ENCODE measurements at places on chromosomes 12 and 14. TPM values are rescaled to one million over a fixed set of nuclear protein-coding genes. Genes with fewer than 3 reads are reported as not detected.

The IL31 gene
- not detected for total RNA-seq

The KLRB1 gene
- not detected for total RNA-seq

The LRFN5 gene
- under 0.01 TPM for total RNA-seq

The CABP1 gene
- total RNA-seq, result 0.09 TPM

The RD3L gene
- total RNA-seq, result not detected

The P2RX2 gene
- not detected for total RNA-seq

The SYNE3 gene
- 4.5 TPM for total RNA-seq

The INF2 gene
- 65.7 TPM for total RNA-seq

The AMDHD1 gene
- not detected for total RNA-seq

The NFATC4 gene
- 25.8 TPM for total RNA-seq

The AHSA1 gene
- total RNA-seq, result 139 TPM

The POTEG gene
- not detected for total RNA-seq

The ACRBP gene
- 0.28 TPM for total RNA-seq

The USP30 gene
- total RNA-seq, result 4.3 TPM

The CRACR2A gene
- 7.8 TPM for total RNA-seq

The RND1 gene
- 1.5 TPM for total RNA-seq

The TAS2R30 gene
- total RNA-seq, result 3.0 TPM

The MYBPC1 gene
- total RNA-seq, result not detected

The CCDC196 gene
- not detected for total RNA-seq

The GSC gene
- total RNA-seq, result 0.09 TPM

The TAS2R10 gene
- 0.66 TPM for total RNA-seq

The ISM2 gene
- under 0.01 TPM for total RNA-seq

The AQP6 gene
- total RNA-seq, result not detected

The HOXC10 gene
- not detected for total RNA-seq

The PCED1B gene
- 0.45 TPM for total RNA-seq

The PTMS gene
- 78.6 TPM for total RNA-seq

The TESPA1 gene
- total RNA-seq, result not detected

The SLC17A8 gene
- total RNA-seq, result not detected

The B4GALNT1 gene
- total RNA-seq, result 0.18 TPM

Measured in endothelial cell of coronary artery (primary cell).